GM20000 (cell line): ENCODE measurements at places on chromosomes 4 and X.

- no peak for DNase-seq
Measured at GRCh38 chrX:15404401-15405096, 20.3 kb upstream of the VEGFD start.

DNA sequence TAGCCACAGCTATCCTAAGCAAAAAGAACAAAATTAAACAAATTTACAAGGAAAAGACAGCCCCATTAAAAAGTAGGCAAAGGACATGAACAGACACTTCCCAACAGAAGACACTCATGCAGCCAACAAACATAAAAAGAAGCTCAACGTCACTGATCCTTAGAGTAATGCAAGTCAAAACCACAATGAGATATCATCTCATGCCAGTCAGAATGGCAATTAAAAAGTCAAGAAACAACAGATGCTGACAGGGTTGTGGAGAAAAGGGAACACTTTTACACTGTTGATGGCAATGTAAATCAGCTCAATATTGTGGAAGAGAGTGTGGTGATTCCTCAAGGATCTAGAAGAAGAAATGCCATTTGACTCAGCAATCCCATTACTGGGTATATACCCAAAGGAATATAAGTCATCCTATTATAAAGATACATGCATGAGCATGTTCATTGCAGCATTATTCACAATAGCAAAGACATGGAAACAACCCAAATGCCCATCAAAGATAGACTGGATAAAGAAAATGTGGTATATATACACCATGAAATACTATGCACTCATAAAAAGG is 163.0 kb upstream of the TET2 start:
- DNase-seq = no peak

GRCh38 chrX:129842510-129843208 is 1.0 kb downstream of the ZDHHC9 start:
- no peak for DNase-seq

DNA sequence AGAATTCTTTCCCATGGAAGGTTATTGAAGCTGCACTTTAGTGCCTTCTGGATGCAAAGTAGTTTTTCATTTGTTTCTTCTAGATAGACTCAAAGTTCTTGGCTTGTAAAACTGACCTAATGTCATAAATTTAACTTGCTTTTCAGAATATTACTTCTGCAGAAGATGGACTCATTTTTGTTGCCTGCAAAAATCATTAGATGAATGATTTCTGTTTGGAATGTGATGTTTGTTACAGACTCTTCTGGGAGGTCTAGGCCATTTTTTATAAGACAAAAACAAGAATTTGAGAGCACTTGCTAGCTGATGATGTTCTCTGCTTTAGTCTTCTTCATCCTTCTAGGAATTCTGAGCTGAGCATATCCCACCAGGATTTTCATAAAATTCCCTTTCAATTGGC is 308.6 kb upstream of the GIMD1 start:
- no peak for DNase-seq

DNA sequence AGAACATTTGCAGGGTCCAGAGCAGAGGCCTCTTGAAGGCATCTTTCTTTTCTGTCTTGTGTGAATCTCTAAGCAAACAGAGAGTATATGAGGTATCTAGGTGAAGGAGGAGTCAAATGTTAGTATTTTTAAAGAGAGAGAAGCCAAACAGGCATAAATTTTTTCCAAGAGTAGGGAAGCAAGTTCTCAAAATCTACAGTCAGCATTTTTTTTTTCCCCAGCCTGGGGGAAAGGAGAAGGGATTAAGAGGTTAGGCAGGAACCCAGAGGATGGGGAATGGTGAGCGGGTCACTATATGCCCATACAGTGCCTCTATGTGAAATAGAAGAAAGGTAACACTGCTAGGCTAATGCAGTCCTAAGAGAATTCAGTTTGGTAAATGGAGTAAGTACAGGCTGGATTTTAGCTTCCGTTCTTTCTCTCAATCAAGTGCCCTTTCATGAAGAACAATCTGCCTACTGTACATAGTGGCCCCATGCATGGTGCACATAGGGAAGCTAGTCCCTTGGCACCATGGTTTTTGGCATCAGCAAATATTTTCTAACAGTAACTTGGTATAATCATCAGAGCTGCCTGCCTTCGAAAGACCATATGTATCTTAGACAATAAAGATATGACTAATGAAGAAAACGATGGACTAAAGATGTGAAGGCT is 163.1 kb upstream of the MAB21L2 start:
- DNase-seq = no peak

DNA sequence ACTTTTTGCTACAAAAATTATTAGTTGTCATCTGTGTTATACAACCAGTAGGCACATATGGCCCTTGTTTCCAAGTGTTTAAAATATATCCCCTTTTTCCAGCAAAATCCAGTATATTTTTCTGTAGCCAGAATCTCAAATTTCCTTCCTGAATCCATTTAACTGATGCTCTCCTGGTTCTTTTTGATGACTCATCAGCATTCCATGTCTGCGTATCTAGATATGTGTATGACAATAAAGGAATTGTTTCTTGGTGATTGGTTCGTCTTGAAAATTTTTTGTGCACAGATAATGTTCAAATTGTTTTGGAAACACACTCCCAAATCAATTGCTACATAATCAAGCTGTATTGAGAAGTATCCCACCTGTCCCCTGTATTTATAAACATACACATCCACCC is 98.3 kb downstream of the ITM2A start:
- no peak for DNase-seq

- DNase-seq = no peak
Measured at GRCh38 chrX:23389196-23389792, 54.6 kb downstream of the PTCHD1 start.
